Myometrial cell (primary cell): ENCODE measurements at places on chromosomes 6 and 20. TPM values are rescaled to one million over a fixed set of nuclear protein-coding genes. Genes with fewer than 3 reads are reported as not detected.

The NHSL1 gene
- total RNA-seq: 0.29 and 0.89 TPM in 2 replicates

The CST2 gene
- total RNA-seq: not detected in 2 replicates

The MOG gene
- not detected in 2 replicates for total RNA-seq

The WFDC5 gene
- total RNA-seq: not detected in 2 replicates

The BEND6 gene
- total RNA-seq: 4.3 and 10.3 TPM in 2 replicates

The LY6G5C gene
- 0.29 and 1.1 TPM in 2 replicates for total RNA-seq

The LSM14B gene
- 17.9 and 20.0 TPM in 2 replicates for total RNA-seq

The SPTLC3 gene
- 2.1 and 4.9 TPM in 2 replicates for total RNA-seq

The TGM3 gene
- total RNA-seq: not detected in 2 replicates

The NKAIN4 gene
- not detected in 2 replicates for total RNA-seq

The TMEM151B gene
- total RNA-seq: under 0.01 TPM in 1 of 2 replicates, not detected in the other

The COL20A1 gene
- not detected in 2 replicates for total RNA-seq

The AIG1 gene
- 13.8 and 21.8 TPM in 2 replicates for total RNA-seq

The C20orf202 gene
- total RNA-seq: not detected in 2 replicates

The SCUBE3 gene
- 35.5 and 37.9 TPM in 2 replicates for total RNA-seq

The RAMACL gene
- total RNA-seq: not detected in 2 replicates

The OGFR gene
- 42.4 and 53.9 TPM in 2 replicates for total RNA-seq

The BMP7 gene
- total RNA-seq: not detected in 2 replicates

The SLC25A27 gene
- 1.2 TPM in 1 of 2 replicates, not detected in the other for total RNA-seq

The IL17A gene
- not detected in 2 replicates for total RNA-seq

The TSPO2 gene
- total RNA-seq: not detected in 2 replicates

The GRIK2 gene
- total RNA-seq: not detected in 2 replicates

The KCNK16 gene
- total RNA-seq: not detected in 2 replicates

The ITCH gene
- 47.0 and 60.8 TPM in 2 replicates for total RNA-seq

The RTN4IP1 gene
- 10.6 and 17.0 TPM in 2 replicates for total RNA-seq

The PRDM13 gene
- not detected in 2 replicates for total RNA-seq

The KIF6 gene
- 0.89 and 1.4 TPM in 2 replicates for total RNA-seq

The BPIFA1 gene
- not detected in 2 replicates for total RNA-seq

The CTCFL gene
- total RNA-seq: not detected in 2 replicates

The FLOT1 gene
- 209 and 234 TPM in 2 replicates for total RNA-seq
